ENCODE measurements at places on chromosomes 16 and 17.

GRCh38 chr16:88312732-88313131 lies 70.0 kb upstream of the ZNF469 start:
- DNase-seq, result no peak

- DNase-seq, result no peak
Observed at GRCh38 chr17:60604686-60605334, 4.8 kb downstream of the PPM1D start.

GRCh38 chr17:61405686-61406536 lies 6.3 kb downstream of the TBX2 start:
- no peak for DNase-seq

DNA sequence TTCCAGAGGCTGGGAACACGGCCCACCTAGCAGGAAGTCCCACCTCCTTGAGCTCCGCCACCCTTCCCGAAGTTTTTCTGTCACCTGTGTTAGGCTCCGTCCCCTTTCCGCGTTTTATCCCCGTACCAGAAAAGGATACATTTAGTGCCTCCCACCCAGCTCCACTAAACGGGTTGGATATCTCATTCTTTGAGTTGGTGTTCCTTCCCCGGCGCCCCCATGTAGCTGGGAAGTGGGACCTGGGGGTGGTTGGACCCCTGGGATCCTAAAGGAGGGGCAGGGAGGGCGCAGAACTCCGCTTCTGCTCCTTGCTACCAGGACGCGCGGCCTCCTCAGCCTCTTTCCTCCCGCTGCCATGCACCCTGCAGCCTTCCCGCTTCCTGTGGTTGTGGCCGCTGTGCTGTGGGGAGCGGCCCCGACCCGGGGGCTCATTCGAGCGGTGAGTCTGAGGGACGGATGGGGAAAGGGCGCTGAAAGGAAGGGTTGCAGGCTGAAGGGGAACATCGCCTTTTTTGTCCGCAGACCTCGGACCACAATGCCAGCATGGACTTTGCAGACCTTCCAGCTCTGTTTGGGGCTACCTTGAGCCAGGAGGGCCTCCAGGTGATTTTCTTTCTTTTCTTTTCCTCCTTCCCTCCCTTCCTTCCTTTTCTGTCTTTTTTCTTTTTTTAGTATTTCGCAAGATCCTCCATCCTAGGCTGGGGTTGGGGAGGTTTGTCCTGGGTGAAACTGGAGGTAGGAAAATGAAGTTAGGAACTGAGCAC lies 669 bp downstream of the RNF167 start:
- DNase-seq, result peak; percentile 17

DNA sequence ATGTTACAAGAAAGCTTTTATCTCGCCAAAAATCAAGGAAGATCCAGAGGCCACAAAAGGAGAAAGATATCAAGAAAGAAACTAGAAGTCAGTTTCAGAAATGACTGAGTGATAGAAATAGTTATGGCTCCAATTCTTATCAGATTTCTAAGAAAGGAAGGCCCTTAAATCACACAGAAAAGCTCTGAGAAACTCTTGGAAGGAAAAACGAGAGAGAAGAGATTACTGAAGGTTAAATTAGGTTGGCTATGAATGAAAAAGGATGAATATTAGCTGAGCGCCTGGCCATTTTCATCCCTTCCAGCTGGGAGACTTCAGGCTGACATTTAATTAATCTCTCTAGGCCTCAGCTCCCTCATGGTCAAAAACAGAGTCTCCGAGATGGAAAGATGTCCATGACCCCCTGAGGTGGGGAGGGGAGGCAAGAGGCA lies 72.3 kb downstream of the CYTH1 start:
- no peak for DNase-seq

GRCh38 chr17:78864117-78864516 lies 23.5 kb upstream of the USP36 start:
- DNase-seq, result no peak

- DNase-seq, result no peak
Observed at GRCh38 chr17:79041041-79041570, 17.1 kb downstream of the C1QTNF1 start.

GRCh38 chr16:63613701-63614100 lies 1508.2 kb downstream of the CDH11 start:
- no peak for DNase-seq

GRCh38 chr17:46078675-46079074 lies 79.6 kb downstream of the STH start:
- no peak for DNase-seq

- no peak for DNase-seq
Observed at GRCh38 chr17:76532072-76532651, 5.3 kb downstream of the CYGB start.

- DNase-seq, result no peak
Observed at GRCh38 chr16:50389900-50390299, 21.1 kb upstream of the BRD7 start.

DNA sequence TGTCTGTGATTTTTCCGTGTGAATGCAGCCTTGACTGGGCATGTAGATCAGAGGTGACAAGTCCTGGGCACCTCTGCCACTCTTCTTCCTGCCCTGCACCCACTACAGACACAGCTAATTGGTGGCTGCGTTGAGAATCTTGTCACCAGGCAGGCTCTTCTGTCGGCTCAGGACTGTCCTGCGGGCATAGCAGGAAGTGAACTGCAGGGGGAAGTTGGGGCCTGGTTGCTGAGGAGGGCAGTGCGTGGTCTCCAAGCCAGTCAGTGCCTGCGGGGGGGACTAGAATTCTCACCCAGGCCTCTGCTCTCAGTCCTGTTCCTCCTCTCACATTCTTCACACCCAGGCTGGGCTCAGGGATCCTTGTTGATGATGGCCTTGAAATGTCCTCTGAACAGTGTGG lies 50.5 kb downstream of the JPH3 start:
- no peak for DNase-seq

- DNase-seq, result no peak
Observed at GRCh38 chr16:67893743-67894399, 817 bp downstream of the PSKH1 start.

DNA sequence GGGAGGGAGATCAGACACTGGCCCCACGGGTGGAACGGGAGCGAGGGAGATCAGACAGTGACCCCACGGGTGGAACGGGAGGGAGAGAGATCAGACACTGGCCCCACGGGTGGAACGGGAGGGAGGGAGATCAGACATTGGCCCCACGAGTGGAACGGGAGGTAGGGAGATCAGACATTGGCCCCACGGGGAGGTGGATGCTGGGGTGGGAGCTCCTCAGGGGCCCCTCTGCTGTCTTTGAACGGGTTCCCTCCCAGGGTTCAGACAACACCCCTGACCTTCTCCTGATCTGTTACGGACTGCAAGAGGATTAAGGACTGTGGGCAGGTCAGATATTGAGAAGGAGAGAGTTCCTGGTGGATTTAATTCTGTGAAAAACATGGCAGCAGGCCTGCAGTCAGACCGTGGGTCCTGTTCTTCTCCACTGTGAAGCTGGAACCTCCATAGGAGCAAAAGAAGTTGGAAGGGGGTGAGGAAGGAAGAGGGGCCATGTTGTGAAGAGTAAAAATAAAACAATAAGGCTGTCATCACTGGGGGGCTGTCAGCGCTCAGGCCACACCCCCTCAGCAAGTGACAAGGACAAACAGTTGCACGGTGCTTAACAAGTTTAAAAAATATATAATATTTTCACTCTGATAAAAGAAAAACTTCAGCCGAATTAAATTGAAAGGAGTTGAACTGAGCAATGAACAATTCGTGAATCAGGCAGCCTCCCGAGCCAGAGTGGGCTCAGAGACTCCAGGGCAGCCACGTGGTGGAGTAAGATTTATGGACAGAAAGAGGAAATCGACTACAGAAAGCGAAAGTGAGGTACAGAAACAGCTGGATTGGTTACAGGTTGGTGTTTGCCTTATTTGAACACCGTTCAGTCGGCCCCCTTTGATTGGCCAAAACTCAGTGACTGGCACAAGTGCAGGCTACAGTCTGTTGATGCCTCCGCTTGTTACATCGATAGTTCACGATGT lies 348.7 kb upstream of the TNRC6C start:
- peak; percentile 49 for DNase-seq

GRCh38 chr17:37098910-37099664 lies 150.3 kb downstream of the AATF start:
- DNase-seq, result no peak

- DNase-seq, result no peak
Observed at GRCh38 chr17:72421128-72422092, 300.6 kb downstream of the SOX9 start.

DNA sequence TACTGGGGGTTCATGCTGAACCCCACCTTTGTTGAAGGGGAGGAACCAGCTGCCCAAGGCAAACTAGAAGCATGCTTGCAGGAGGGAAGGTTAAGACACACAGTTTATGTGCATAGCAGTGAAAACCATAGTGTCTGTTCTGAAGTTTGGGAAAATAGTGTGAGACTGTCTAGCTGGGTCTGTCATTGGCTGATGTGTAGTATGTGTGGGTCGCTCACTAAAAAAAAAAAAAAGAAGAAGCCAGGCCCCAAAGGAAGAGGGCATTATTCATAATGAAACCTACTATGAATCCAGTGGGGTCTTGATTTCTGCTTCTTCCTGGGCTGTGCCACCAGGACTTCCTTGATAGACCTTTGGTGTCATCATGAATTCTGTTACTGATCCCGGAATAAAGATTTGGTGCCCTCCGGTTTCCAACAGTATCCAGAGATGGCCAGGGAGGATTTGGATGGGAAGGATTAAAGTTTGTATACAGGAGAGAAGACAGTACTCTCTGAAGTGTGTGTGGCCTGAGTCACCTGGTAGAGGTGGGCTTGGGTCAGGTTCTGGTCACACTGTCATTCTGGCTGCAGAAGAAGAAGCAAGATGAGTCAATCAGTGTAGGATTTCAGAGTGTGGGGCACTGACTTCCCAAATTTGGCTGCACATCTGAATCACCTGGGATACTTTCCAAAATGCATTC lies 220.3 kb downstream of the PRKCA start:
- DNase-seq, result no peak

GRCh38 chr17:49616086-49616485 lies 40.4 kb downstream of the NXPH3 start:
- DNase-seq, result no peak

- no peak for DNase-seq
Observed at GRCh38 chr16:52489894-52490293, 57.0 kb downstream of the TOX3 start.

GRCh38 chr17:67546578-67547527 lies 169.8 kb downstream of the PITPNC1 start:
- no peak for DNase-seq

DNA sequence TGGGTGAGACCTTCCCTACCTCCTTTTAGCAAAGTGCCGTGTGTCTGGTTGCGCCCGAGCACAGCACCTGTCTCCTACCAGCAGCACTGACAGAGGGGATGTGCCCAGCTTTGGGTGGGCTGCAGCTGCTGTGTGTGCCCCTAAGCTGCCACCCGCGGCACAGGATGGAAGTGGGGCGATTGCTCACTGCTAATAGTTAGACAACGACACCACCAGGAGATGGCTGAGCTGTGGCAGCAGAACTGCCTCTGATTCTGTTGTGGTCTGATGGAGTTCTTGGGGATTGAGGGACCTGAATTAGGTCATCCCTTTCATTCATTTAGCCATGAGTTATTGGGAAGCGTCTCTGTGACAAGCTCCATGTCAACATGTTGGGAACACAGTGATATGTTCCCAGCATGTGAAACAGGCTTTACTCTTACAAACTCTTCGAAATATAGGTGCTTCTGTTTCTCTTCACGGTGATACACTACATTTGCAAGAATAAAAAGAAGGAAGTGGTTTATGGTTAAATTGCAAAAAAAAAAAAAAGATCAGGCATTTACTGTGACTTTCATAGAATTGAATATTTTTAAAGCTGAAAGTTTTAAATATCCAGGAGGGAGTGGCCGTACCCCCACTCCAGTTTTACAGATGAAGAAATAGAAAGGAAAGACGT lies 184.4 kb downstream of the MAF start:
- no peak for DNase-seq
